Heart right ventricle (tissue), 16 donors: ENCODE measurements at places on chromosomes 6 and 20.
A peak's percentile ranks its signal among the peaks of the same experiment; 100 is the strongest.

- H3K36me3 ChIP-seq: no peaks in the 10 kb centered on the region
- peak; percentile 51 for DNase-seq
- no peak overlapping the region for H3K4me3 ChIP-seq
- H3K27ac ChIP-seq: no peak overlapping the region
- peaks cover 11% of the 10 kb centered on the region for H3K27me3 ChIP-seq
Observed at GRCh38 chr6:162964488-162965140, 236.8 kb downstream of the PACRG start.

GRCh38 chr6:42572523-42572922 is 8.7 kb downstream of the UBR2 start:
- no peaks in the 10 kb centered on the region for H3K36me3 ChIP-seq
- no peaks in the 10 kb centered on the region for H3K27me3 ChIP-seq
- peaks cover 44% of the 10 kb centered on the region for H3K4me1 ChIP-seq
- no peak overlapping the region for H3K4me3 ChIP-seq
- H3K27ac ChIP-seq: no peak overlapping the region

DNA sequence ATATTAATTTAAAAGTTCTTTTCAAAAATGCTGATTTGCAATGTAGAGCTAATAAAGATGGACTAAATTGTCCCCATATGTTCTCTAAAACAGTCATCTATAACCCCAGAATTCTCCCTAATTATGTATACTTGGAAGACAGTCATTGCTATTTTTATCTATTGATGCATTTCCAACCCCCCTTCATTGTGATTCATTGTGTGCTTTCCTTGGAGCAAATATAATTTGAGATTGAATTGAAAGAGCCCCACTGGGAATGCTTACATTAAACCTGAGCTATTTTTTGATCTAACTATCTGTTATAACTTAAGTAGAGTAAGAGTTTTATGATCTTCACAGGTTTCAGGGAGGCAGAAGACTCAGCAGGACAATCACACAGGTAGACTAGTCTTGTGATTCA is 73.7 kb upstream of the PTCHD4 start:
- H3K4me3 ChIP-seq: no peak overlapping the region
- H3K27ac ChIP-seq: no peak overlapping the region
- H3K27me3 ChIP-seq: no peaks in the 10 kb centered on the region
- H3K36me3 ChIP-seq: no peaks in the 10 kb centered on the region
- no peak for DNase-seq

- no peak overlapping the region for H3K27ac ChIP-seq
- peaks cover 15% of the 10 kb centered on the region for H3K4me1 ChIP-seq
- H3K36me3 ChIP-seq: no peaks in the 10 kb centered on the region
- H3K27me3 ChIP-seq: no peaks in the 10 kb centered on the region
- H3K4me3 ChIP-seq: no peak overlapping the region
Observed at GRCh38 chr6:121573481-121573880, 138.0 kb downstream of the GJA1 start.

DNA sequence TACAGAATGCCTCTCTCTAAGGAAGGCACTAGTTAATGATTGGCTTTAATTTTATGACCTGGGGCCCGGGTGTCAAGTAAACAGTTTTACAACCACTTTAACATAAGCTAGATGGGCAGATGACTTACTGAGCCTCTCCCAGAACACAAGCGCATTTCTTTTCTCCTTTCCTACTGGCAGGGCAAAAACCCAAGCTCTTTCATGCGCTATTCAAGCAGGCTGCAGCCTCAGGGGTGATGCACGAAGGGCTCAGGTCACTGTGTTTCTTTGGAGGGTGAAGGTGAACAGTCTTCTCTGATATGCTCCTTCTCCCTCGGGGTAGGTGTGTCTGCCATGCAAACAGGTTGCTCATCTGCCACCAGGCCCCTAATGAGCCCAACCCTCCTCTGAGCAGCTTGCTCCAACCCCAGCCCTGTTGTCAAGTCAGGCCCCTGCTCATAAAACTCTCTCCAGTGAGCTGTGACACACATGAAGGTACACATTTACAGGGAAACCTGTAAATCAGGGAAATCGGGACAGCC is 73.5 kb upstream of the CDH4 start:
- H3K27me3 ChIP-seq: no peaks in the 10 kb centered on the region
- no peak overlapping the region for H3K27ac ChIP-seq
- DNase-seq: no peak
- no peaks in the 10 kb centered on the region for H3K4me1 ChIP-seq
- no peaks in the 10 kb centered on the region for H3K36me3 ChIP-seq

GRCh38 chr6:28235912-28236452 is 10.9 kb downstream of the ZSCAN9 start:
- H3K36me3 ChIP-seq: peaks cover 10% of the 10 kb centered on the region
- H3K4me3 ChIP-seq: no peak overlapping the region
- DNase-seq: no peak
- no peak overlapping the region for H3K27ac ChIP-seq
- H3K27me3 ChIP-seq: no peaks in the 10 kb centered on the region
- no peaks in the 10 kb centered on the region for H3K4me1 ChIP-seq

DNA sequence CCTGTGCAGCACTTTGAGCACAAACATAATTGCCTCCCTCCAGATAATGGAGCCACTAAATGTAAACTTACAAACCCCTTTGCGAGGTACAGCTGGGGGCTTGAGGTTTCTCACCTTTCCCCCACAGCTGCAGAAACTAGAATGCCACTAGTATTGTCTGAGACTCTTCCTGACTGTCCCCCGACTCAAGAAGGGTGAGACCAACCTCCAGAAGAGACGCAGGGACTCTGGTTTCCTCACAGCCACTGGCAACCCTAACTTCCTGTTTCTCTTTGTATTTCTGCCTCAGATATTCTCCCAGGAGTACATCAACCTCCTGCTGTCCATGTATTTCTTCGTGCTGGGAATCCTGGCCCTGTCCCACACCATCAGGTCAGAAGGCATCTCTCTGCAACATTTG is 23.6 kb downstream of the HM13 start:
- peaks cover 99% of the 10 kb centered on the region for H3K36me3 ChIP-seq
- DNase-seq: no peak
- no peak overlapping the region for H3K4me3 ChIP-seq
- H3K27ac ChIP-seq: no peak overlapping the region

- no peaks in the 10 kb centered on the region for H3K4me1 ChIP-seq
- H3K27me3 ChIP-seq: no peaks in the 10 kb centered on the region
- H3K36me3 ChIP-seq: no peaks in the 10 kb centered on the region
- H3K27ac ChIP-seq: no peak overlapping the region
- H3K4me3 ChIP-seq: no peak overlapping the region
Observed at GRCh38 chr20:7505152-7505834, 435.0 kb downstream of the HAO1 start.

DNA sequence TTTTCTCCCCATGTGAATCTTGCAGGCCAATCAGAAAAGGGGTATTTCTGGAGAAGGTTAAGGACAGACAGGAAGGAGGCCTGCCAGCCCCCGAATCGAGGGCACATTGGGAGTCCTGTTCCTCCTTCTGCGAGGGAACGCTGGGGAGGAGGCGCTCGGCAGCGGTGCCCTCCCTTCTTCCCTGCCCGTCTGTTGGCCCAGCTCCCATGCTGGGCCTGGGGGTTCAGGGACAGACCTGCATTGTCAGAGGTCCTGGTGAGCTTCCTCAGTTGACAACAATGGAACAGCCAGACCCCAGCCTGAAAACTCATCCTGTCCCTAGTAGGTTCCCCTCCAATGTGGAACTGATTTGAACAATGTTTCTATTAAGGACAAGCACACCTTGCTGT is 15.1 kb upstream of the SYNJ2 start:
- no peak overlapping the region for H3K4me3 ChIP-seq
- H3K4me1 ChIP-seq: peaks cover 4% of the 10 kb centered on the region
- H3K27me3 ChIP-seq: no peaks in the 10 kb centered on the region
- no peaks in the 10 kb centered on the region for H3K36me3 ChIP-seq
- H3K27ac ChIP-seq: no peak overlapping the region

GRCh38 chr6:53956068-53956711 is 155.1 kb upstream of the MLIP start:
- no peaks in the 10 kb centered on the region for H3K4me1 ChIP-seq
